ENCODE measurements at places on chromosomes 5 and 9.

DNA sequence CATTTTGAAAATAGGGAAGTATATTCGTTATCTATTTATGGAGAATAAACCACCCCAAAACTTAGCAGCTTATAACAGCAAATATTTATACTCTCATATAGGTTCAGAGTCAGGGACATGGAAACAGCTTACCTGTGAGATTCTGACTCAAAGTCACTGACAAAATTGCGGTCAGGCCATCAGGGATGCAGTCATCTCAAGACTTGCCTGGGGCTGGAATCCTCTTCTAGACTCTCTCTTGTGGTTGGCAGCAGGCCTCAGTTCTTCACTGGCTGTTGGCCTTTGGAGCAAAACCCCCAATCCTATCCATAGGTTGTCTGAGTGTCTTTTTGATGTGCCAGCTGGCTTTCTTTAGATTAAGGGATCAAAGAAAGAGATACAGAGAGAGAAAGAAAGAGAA, 275.6 kb downstream of the SEC61B start:
- no peaks in the 10 kb centered on the region for H3K27me3 ChIP-seq
- DNase-seq: no peak
- no peak overlapping the region for H3K27ac ChIP-seq
- H3K4me3 ChIP-seq: no peak overlapping the region
- H3K4me1 ChIP-seq: no peaks in the 10 kb centered on the region
- H3K36me3 ChIP-seq: no peaks in the 10 kb centered on the region

- H3K36me3 ChIP-seq: peaks cover 54% of the 10 kb centered on the region
- no peaks in the 10 kb centered on the region for H3K4me1 ChIP-seq
- DNase-seq: no peak
- H3K27ac ChIP-seq: no peak overlapping the region
Measured at GRCh38 chr9:15469862-15470261, 40.9 kb downstream of the PSIP1 start.

DNA sequence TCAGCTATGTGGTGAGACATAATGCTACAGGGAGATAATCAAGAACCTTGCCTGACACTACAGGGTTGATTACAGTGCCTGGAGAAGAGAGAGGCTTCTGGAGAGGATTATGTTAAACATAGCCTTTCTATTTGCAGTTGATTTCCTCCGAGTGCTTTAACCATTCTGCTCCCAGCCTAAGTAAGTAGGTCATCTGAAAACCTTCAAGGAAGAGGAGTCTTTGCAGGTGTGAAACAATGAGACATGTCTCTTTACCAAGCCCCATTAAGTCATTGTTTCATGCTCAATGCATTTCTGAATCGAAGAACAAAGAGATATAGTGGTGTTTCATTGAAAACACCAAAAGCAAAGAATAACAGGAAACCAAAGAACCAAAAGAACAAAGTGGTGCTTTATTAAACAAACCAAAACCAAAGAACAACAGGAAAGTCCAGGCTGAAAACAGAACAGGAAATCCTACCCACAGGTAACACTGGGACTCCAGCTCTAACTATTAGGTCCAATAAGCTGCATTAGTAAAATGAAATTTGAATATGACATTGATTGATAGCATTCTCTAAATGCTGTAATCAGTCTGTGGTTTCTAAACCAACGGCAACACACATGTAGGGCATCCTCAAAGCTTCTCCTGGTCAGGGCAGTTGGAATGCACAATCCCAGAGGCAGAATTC, 113.3 kb upstream of the SPATA31D4 start:
- no peaks in the 10 kb centered on the region for H3K27me3 ChIP-seq
- no peak for DNase-seq
- H3K27ac ChIP-seq: no peak overlapping the region
- H3K4me3 ChIP-seq: no peak overlapping the region

DNA sequence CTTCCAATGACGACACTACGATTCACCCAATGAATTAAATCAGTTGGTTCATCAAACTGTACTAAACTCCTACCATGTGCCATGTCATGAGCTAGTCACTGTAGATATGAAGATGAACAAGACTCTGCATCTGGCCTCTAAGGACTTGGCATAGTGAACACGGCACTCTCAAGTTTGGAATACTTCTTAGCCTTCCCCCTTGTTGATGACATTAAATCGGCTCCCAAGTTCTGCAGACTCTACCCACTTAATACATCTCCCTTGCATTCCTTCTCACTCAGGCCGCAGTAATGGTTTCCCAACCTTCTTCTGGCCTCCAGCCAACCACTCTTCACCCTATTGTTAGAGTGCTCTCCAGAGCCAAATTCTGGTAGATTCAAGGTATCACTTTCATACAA, 184.7 kb downstream of the MAPKAP1 start:
- no peak overlapping the region for H3K27ac ChIP-seq
- H3K36me3 ChIP-seq: no peaks in the 10 kb centered on the region
- no peaks in the 10 kb centered on the region for H3K27me3 ChIP-seq
- no peak for DNase-seq

Measured in upper lobe of right lung (tissue), 1 donor.